ENCODE measurements at places on chromosomes 7 and 10. TPM values are rescaled to one million over a fixed set of nuclear protein-coding genes. Genes with fewer than 3 reads are reported as not detected.

GRCh38 chr7:102273749-102274712 is 12.6 kb upstream of the SH2B2 start:
- H3K27me3 ChIP-seq, result no peaks in the 10 kb centered on the region
- H3K4me1 ChIP-seq, result peaks cover 11% of the 10 kb centered on the region
- DNase-seq, result peak; percentile 87
- no peaks in the 10 kb centered on the region for H3K36me3 ChIP-seq
- H3K27ac ChIP-seq, result peak overlapping the region; percentile 0

TMEM140 gene
- total RNA-seq, result 30.0 TPM

DNA sequence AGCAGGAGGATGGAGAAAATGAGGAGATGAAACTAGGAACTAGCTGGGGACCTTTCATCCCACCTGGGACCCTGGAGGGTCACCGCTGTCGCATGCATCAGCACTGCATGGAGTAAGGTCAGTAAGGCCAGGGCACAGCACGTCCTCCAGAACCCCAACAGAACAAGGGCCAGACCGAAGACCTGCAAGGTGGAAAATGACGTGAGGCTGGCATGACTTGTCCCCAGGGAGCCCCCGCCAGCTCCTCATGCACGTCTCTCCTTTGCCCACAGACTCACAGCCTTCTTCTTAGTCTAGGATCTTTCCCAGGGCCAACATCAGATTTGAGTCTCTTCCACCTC is 4.7 kb downstream of the ZNF488 start:
- H3K4me3 ChIP-seq, result no peak overlapping the region
- no peaks in the 10 kb centered on the region for H3K36me3 ChIP-seq
- H3K27ac ChIP-seq, result no peak overlapping the region
- no peaks in the 10 kb centered on the region for H3K27me3 ChIP-seq
- peaks cover 24% of the 10 kb centered on the region for H3K4me1 ChIP-seq
- no peak for DNase-seq

- no peaks in the 10 kb centered on the region for H3K36me3 ChIP-seq
- peaks cover 37% of the 10 kb centered on the region for H3K4me1 ChIP-seq
- DNase-seq, result no peak
- H3K4me3 ChIP-seq, result no peak overlapping the region
- H3K27ac ChIP-seq, result no peak overlapping the region
- H3K27me3 ChIP-seq, result no peaks in the 10 kb centered on the region
These were observed 18.1 kb downstream of the PDGFA start for GRCh38 chr7:501526-501925.

ABLIM1 gene
- 90.4 TPM for total RNA-seq

DNA sequence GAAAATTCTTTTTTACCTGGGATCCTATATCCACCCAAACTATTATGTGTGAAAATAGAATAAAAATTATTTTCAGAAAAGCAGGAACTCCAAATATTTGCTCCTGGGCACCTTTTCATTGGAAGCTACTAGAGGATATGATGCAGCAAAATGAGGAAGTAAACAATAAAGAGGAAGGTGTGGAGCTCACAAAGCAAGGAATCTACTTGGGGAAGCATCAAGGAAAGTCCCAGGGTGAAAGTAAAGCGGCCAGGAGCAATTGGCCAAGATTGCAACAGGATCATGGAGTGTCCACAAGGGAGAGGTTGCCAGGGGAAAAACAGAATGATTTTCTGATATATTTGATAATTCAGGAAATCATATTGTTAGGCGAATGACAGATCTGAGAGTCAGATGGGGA is 80.8 kb downstream of the CARD11 start:
- no peaks in the 10 kb centered on the region for H3K27me3 ChIP-seq
- H3K4me3 ChIP-seq, result no peak overlapping the region
- H3K36me3 ChIP-seq, result no peaks in the 10 kb centered on the region
- H3K27ac ChIP-seq, result no peak overlapping the region

FANK1 gene
- 7.5 TPM for total RNA-seq

GRCh38 chr10:44906486-44906885 is 4.7 kb upstream of the TMEM72 start:
- no peak overlapping the region for H3K27ac ChIP-seq
- no peaks in the 10 kb centered on the region for H3K27me3 ChIP-seq
- no peaks in the 10 kb centered on the region for H3K36me3 ChIP-seq
- H3K4me3 ChIP-seq, result no peak overlapping the region
- H3K4me1 ChIP-seq, result peaks cover 20% of the 10 kb centered on the region
- no peak for DNase-seq

OR2A42 gene
- not detected for total RNA-seq

DNA sequence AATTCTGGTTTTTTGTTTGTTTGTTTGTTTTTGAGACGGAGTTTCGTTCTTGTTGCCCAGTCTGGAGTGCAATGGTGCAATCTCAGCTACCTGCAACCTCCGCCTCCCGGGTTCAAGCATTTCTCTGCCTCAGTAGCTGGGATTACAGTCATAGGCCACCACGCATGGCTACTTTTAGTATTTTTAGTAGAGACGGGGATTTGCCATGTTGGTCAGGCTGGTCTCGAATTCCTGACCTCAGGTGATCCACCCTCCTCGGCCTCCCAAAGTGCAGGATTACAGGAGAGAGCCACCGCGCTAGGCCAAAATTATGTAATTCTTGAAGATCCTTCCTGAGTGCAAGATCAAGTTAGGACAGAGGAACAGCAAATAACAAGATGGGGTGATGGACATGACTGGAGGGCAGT is 719 bp downstream of the ZNF33B start:
- H3K27ac ChIP-seq, result peak overlapping the region; percentile 95
- peak overlapping the region; percentile 94 for H3K4me3 ChIP-seq
- DNase-seq, result no peak
- peaks cover 8% of the 10 kb centered on the region for H3K4me1 ChIP-seq
- H3K36me3 ChIP-seq, result no peaks in the 10 kb centered on the region

DNA sequence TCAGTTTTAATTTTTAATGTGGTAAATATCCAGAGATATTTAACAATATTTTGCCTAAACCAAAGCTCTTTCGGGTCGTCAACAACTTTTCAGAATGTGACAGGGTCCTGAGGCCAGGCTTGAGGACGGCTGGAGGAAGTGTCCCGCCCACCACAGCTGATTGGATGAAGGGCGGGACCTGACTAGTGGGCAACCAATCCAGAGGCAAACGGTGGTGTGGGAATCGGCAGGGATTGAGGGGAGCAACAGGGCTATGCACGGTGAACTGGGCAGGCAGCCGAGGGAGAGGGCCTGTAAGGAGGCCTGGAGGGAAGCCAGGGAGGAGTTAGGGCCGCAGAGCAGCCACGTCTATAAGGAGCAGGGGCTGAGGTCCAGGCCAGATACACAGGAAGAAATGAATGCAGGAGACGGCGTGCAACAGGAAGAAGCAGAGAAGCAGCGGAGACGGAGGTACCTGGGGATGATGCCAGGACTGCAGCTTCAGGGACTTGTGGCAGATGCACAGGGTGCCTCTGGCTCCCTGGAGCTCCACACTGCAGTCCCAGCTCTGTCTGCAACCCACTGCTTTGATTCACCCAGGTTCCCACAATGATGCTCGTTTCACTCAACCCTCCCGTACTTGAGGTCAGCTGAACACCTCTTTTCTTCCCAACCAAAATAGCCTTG is 46.1 kb upstream of the ZMIZ1 start:
- H3K4me3 ChIP-seq, result no peak overlapping the region
- no peaks in the 10 kb centered on the region for H3K4me1 ChIP-seq

LIPJ gene
- not detected for total RNA-seq

GRCh38 chr10:8628351-8628750 is 573.9 kb downstream of the GATA3 start:
- no peaks in the 10 kb centered on the region for H3K4me1 ChIP-seq
- H3K36me3 ChIP-seq, result no peaks in the 10 kb centered on the region
- H3K4me3 ChIP-seq, result no peak overlapping the region

GRCh38 chr10:1085258-1085657 is 29.1 kb downstream of the WDR37 start:
- DNase-seq, result no peak
- H3K27ac ChIP-seq, result no peak overlapping the region
- no peak overlapping the region for H3K4me3 ChIP-seq
- no peaks in the 10 kb centered on the region for H3K27me3 ChIP-seq
- no peaks in the 10 kb centered on the region for H3K36me3 ChIP-seq

DNA sequence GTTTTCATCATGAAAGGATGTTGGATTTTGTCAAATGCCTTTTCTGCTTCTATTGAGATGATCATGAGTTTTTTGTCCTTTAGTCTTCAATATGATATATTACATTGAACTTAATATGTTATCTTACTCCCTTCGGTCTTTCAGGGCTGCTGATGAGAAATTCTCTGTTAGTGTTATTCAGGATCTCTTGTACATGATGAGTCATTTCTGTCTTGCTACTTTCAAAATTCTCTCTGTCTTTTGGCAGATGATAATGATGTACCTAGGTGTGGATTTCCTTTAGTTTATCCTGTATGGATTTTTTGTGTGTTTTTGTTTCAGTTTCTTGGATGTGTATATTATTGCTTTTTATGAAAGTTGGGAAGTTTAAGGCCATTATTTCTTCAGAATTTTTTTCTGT is 320.9 kb upstream of the NPSR1 start:
- H3K27ac ChIP-seq, result no peak overlapping the region
- no peaks in the 10 kb centered on the region for H3K27me3 ChIP-seq
- H3K4me3 ChIP-seq, result no peak overlapping the region
- no peak for DNase-seq
- no peaks in the 10 kb centered on the region for H3K4me1 ChIP-seq

DNA sequence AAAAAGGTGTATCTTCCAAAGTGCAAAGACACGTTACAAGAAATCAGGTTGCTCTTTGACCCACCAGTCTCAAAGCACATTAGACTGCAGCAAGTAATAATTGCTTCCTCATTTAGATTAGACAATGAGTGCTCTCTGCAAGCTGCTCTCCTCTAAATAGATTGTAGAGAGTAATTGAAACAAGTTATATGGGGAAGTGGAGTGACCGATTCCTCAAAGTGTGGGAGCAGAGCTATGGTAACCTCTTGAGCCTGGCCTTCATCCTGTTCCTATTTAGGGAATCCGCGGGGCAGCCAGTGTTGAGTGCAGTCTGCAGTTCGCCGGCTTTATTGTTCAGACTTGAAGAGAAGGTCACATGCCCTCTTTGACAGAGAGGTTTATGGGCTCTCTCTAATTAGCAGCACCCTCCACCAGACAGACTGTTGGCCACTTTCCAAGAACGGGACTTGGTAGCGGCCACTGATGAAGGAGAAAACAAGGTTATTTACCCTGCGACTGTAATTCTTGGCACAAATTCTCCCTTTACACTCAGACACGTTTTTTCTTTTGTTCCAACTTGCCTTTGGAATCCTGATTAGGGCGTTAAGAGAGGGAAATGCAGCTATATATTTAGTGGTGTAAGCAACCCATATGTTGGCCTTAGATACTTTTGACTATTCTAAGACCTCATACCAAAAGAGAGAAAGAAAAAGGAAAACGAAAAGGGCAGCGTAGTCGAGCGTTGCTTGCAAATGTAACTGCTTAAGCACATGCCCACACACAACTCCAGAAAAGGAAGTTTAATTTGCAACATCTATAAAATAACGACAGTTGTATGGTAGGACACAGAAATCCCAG is 107.5 kb downstream of the REEP3 start:
- H3K36me3 ChIP-seq, result no peaks in the 10 kb centered on the region
- H3K27me3 ChIP-seq, result no peaks in the 10 kb centered on the region
- peak; percentile 68 for DNase-seq
- H3K27ac ChIP-seq, result peak overlapping the region; percentile 100
- peaks cover 27% of the 10 kb centered on the region for H3K4me1 ChIP-seq

- H3K27ac ChIP-seq, result no peak overlapping the region
- no peaks in the 10 kb centered on the region for H3K27me3 ChIP-seq
- DNase-seq, result no peak
- H3K36me3 ChIP-seq, result no peaks in the 10 kb centered on the region
- no peaks in the 10 kb centered on the region for H3K4me1 ChIP-seq
- H3K4me3 ChIP-seq, result no peak overlapping the region
These were observed 453.0 kb downstream of the SORCS3 start for GRCh38 chr10:105094048-105094447.

DNA sequence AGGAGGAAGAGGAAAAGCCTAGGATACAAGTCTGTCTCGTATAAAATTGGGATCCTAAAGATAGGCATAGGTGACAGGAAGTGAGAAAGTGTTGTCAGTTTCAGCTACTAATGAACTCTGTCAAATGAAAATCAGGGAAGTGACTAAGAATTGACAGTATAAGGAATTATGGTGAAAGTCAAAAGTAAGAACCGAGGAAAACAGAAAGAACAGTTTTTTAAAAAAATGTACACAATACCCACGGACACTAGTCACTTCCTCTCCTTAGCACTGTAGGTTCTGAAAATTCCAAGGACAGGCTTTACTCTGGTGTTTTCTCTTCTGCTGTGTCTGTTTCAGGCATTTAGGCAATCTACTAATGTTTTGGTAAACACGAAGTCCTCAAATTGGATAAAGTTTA is 42.3 kb downstream of the ATAD1 start:
- H3K27me3 ChIP-seq, result no peaks in the 10 kb centered on the region
- no peak overlapping the region for H3K27ac ChIP-seq
- H3K4me3 ChIP-seq, result no peak overlapping the region
- H3K36me3 ChIP-seq, result no peaks in the 10 kb centered on the region
- no peak for DNase-seq

OR6V1 gene
- not detected for total RNA-seq

- no peak for DNase-seq
- H3K27me3 ChIP-seq, result no peaks in the 10 kb centered on the region
- H3K27ac ChIP-seq, result no peak overlapping the region
- H3K4me3 ChIP-seq, result no peak overlapping the region
- no peaks in the 10 kb centered on the region for H3K4me1 ChIP-seq
These were observed 71.1 kb downstream of the ADAM22 start for GRCh38 chr7:88005191-88005590.

DNA sequence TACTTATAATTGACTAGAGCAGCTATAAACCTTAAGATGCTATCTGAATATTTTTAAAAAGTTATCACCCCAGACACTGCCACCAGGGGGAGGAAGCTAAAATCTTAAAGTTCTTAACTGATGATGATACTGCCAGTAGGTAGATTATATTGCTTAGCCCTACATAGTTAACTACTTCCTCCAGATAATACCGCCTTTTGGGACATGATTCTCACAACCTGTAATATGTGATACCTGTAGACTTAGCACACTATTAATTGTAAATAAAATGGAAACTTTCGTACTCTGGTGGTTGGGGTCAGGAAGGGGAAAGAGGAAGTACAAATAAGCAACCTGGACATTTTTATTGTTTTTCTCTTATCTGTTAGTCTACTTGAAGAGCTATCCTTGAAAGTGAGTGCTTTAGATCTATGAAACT is 268.9 kb downstream of the ADK start:
- H3K4me3 ChIP-seq, result no peak overlapping the region
- no peaks in the 10 kb centered on the region for H3K4me1 ChIP-seq
- no peaks in the 10 kb centered on the region for H3K36me3 ChIP-seq

- H3K36me3 ChIP-seq, result no peaks in the 10 kb centered on the region
- H3K4me1 ChIP-seq, result no peaks in the 10 kb centered on the region
- H3K27ac ChIP-seq, result no peak overlapping the region
- H3K27me3 ChIP-seq, result no peaks in the 10 kb centered on the region
- no peak for DNase-seq
These were observed 98.4 kb upstream of the CCNY start for GRCh38 chr10:35237766-35238512.

- no peaks in the 10 kb centered on the region for H3K27me3 ChIP-seq
- H3K36me3 ChIP-seq, result no peaks in the 10 kb centered on the region
- no peak overlapping the region for H3K4me3 ChIP-seq
- peaks cover 2% of the 10 kb centered on the region for H3K4me1 ChIP-seq
These were observed 71.5 kb downstream of the WAPL start for GRCh38 chr10:86449926-86450558.

GRCh38 chr10:103278862-103279298 is 1.9 kb downstream of the INA start:
- H3K4me3 ChIP-seq, result no peak overlapping the region
- no peak overlapping the region for H3K27ac ChIP-seq
- H3K4me1 ChIP-seq, result no peaks in the 10 kb centered on the region
- H3K36me3 ChIP-seq, result no peaks in the 10 kb centered on the region
- peak; percentile 36 for DNase-seq

- H3K36me3 ChIP-seq, result no peaks in the 10 kb centered on the region
- DNase-seq, result no peak
- H3K4me1 ChIP-seq, result no peaks in the 10 kb centered on the region
- H3K4me3 ChIP-seq, result no peak overlapping the region
These were observed 59.8 kb upstream of the OPN4 start for GRCh38 chr10:86594535-86594934.

IFIT5 gene
- 12.5 TPM for total RNA-seq
